ENCODE measurements at places on chromosomes 4 and X. TPM values are rescaled to one million over a fixed set of nuclear protein-coding genes. Genes with fewer than 3 reads are reported as not detected.

SHROOM3 gene
- total RNA-seq = 430 TPM

ATG4A gene
- 3.2 TPM for total RNA-seq

SOD3 gene
- 94.3 TPM for total RNA-seq

CENPVL2 gene
- not detected for total RNA-seq

TMPRSS11B gene
- not detected for total RNA-seq

DNA sequence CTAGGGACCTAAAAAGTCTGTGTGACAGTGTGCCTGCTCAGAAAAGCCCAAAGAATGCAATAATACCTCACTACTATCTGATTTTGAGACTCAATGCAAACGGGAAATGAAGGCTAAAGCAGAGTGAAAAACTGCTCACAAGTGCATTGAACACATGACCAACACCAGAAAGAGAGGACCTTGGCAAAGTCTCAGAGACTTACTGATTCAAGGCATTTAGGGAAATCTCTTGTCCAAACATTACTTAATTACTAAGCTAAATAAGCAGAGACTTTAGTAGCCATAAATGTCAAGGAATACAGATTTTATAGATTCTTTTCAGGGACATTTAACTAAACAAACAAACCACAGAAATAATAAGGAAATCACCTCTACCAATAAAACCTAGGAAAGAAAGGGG lies 916.0 kb downstream of the FSTL5 start:
- no peaks in the 10 kb centered on the region for H3K4me1 ChIP-seq
- H3K27ac ChIP-seq = no peak overlapping the region
- no peak for DNase-seq
- no peaks in the 10 kb centered on the region for H3K36me3 ChIP-seq

DNA sequence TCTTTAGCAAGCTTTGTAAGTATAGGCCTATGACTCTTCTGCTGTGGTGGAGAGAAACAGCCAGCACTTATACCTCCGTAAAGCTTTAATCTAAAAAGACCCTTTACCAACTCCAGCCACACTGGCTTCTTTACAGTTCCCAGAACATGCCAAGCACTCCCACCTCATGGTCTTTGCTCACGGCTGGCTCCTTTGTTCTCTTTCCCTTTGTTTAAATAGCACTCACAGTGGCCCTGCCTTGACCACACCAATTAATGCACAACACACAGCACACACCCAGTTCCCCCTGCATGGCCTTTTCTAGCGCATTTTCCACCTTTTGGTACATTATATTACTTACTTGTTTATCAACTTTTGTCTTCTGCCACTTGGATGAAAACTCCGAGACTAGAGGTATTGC lies 18.9 kb downstream of the PPID start:
- no peaks in the 10 kb centered on the region for H3K4me1 ChIP-seq
- no peaks in the 10 kb centered on the region for H3K27me3 ChIP-seq
- no peaks in the 10 kb centered on the region for H3K36me3 ChIP-seq
- H3K4me3 ChIP-seq = no peak overlapping the region
- no peak overlapping the region for H3K27ac ChIP-seq

- no peaks in the 10 kb centered on the region for H3K36me3 ChIP-seq
- no peak overlapping the region for H3K4me3 ChIP-seq
- no peaks in the 10 kb centered on the region for H3K4me1 ChIP-seq
- H3K27ac ChIP-seq = no peak overlapping the region
- no peak for DNase-seq
These were observed 24.3 kb upstream of the TEX13C start for GRCh38 chrX:125295337-125295736.

GRCh38 chrX:20664131-20664530 lies 397.4 kb upstream of the RPS6KA3 start:
- no peaks in the 10 kb centered on the region for H3K4me1 ChIP-seq
- DNase-seq = no peak
- H3K27ac ChIP-seq = no peak overlapping the region
- no peaks in the 10 kb centered on the region for H3K27me3 ChIP-seq
- no peaks in the 10 kb centered on the region for H3K36me3 ChIP-seq
- no peak overlapping the region for H3K4me3 ChIP-seq

DNA sequence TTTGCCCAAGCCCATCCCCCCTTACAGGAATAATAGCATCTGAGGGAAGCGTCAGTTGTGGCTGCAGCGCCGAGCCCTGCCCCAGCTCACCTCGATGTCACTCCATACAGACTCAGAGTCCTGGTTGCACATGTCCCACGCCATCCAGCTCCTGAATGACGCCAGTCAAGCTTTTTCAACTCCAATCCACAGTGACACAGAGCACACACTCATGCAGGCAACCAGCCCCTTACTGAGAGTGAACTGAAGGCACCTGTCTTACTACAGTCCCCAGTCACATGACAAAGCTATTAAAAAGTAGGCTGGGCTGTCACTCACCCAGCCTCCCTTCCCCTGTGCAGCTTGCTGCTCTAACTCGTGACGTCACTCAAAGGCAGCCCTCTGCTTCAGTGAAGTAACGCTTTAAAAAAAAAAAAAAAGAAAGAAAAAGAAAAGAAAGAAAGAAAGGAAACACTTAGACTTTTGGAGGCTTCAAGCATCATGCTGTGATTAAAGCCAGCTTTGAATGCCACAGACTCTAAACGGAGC lies at the start of gene PPARGC1A:
PPARGC1A (minus strand) TSS at position 234 of the 528 bp plus-strand sequence; CDS start at position 144, 90 bp downstream.
- H3K27ac ChIP-seq = peak within 1 kb of the TSS; percentile 87
- H3K36me3 ChIP-seq = no peaks in the 10 kb centered on the region
- no peaks in the 10 kb centered on the region for H3K27me3 ChIP-seq
- peaks cover 21% of the 10 kb centered on the region for H3K4me1 ChIP-seq

DNA sequence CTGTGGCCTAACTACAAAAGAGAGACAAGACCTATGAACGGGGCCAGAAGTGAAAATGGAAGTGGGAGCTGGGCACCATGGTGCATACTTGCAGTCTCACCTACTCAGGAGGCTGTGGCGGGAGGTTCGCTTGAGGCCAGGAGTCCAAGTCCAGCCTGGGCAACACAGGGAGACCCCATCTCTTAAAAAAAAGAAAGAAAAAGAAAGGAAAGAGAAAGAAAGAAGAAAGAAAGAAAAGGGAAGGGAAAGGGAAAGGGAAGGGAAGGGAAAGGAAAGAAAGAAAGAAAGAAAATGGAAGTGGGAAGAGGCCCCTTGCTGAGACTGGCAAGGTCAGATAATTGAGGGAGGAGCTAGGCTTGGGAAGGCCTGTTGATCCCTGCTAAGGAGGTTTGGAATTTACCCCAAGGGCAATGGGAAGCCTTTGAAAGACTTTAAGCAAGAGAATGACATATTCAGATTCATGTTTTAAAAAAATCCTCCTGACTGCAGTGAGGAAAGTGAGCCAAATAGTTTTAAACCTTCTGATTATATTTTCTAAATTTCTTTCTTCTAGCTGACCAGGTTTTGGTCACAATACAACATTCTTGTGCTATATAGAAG lies 17.7 kb upstream of the HERC5 start:
- no peaks in the 10 kb centered on the region for H3K4me1 ChIP-seq
- H3K36me3 ChIP-seq = no peaks in the 10 kb centered on the region
- H3K27me3 ChIP-seq = no peaks in the 10 kb centered on the region
- H3K27ac ChIP-seq = no peak overlapping the region
- H3K4me3 ChIP-seq = no peak overlapping the region

DNA sequence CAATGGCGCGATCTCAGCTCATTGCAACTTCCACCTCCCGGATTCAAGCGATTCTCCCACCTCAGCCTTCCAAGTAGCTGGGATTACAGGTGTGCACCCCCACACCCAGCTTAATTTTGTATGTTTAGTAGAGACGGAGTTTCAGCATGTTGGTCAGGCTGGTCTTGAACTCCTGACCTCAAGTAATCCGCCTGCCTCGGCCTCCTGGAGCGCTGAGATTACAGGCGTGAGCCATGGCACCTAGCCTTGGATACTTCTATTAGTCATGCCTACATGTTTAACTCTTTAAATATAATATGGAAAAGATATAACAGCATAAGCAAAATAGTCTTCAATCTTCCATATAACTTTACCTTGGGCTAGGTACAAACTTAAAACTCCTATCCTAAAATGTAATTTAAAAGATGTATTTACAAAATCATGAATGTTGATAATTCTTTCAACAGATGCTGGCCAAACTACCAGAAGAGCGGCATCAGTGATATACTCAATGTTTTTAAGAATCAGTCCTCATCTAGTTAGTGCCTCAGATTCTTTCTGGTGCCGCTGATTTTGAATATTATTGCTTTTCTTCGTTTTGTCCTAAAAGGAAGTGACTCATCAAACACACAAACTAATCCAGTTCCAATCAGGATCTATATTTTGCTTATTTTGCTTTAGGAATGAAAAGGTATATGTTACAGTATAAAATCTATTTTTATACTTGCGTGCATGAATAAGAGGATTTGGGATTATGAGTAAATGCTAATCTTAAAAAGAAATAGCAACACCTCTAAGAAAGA lies 23.7 kb downstream of the FAM241A start:
- no peak overlapping the region for H3K27ac ChIP-seq
- no peaks in the 10 kb centered on the region for H3K36me3 ChIP-seq
- no peaks in the 10 kb centered on the region for H3K27me3 ChIP-seq
- no peak for DNase-seq

GRCh38 chr4:1813915-1814314 lies 20.8 kb downstream of the FGFR3 start:
- no peak overlapping the region for H3K4me3 ChIP-seq
- H3K36me3 ChIP-seq = peaks cover 39% of the 10 kb centered on the region
- no peaks in the 10 kb centered on the region for H3K4me1 ChIP-seq
- no peaks in the 10 kb centered on the region for H3K27me3 ChIP-seq

GRCh38 chrX:53456254-53456653 lies 22.1 kb upstream of the HSD17B10 start:
- H3K27me3 ChIP-seq = no peaks in the 10 kb centered on the region
- H3K4me1 ChIP-seq = no peaks in the 10 kb centered on the region
- no peak for DNase-seq
- H3K36me3 ChIP-seq = no peaks in the 10 kb centered on the region
- no peak overlapping the region for H3K27ac ChIP-seq

DNA sequence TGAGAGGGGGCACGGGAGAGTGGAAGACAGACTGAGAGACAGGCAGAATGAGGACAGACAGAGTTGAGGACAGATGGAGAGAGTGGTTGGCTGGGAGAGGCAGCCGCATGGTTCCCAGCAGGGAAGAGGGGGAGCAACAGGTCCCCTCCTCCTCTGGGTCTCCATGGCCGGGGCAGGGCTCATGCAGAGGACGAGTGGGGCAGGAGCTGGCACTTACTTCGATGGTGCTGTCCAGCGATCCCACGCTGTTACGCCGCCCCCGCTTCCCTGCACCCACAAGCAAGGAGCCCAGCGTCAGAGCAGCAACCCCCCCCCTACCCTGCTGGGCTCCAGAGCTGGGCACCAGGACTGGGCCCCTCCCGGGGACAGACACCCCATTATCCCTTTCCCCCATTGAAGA lies 10.6 kb upstream of the KDM5C start:
- H3K4me3 ChIP-seq = no peak overlapping the region
- H3K27me3 ChIP-seq = no peaks in the 10 kb centered on the region
- H3K27ac ChIP-seq = no peak overlapping the region

DNA sequence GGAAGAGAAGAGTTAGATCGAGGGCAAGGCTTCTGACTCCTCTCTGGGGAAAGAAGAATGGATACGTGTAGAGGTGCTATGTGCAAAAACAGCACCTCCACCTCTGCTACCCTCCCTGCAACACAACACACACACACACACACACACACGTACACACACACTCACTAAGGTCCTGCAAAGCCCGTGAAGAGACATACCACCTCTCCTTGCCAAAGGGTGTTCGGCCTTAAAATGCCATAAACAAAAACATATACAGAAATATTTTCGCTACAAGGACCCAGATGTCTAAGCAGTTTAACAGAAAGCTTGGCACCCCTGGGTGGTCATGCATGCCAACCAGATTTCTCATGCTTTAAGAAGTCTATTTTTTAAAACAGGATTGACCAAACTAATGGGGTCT lies 1.5 kb downstream of the TIFA start:
- H3K4me3 ChIP-seq = peak overlapping the region; percentile 57
- peaks cover 10% of the 10 kb centered on the region for H3K4me1 ChIP-seq
- no peaks in the 10 kb centered on the region for H3K36me3 ChIP-seq
- no peak for DNase-seq

DNA sequence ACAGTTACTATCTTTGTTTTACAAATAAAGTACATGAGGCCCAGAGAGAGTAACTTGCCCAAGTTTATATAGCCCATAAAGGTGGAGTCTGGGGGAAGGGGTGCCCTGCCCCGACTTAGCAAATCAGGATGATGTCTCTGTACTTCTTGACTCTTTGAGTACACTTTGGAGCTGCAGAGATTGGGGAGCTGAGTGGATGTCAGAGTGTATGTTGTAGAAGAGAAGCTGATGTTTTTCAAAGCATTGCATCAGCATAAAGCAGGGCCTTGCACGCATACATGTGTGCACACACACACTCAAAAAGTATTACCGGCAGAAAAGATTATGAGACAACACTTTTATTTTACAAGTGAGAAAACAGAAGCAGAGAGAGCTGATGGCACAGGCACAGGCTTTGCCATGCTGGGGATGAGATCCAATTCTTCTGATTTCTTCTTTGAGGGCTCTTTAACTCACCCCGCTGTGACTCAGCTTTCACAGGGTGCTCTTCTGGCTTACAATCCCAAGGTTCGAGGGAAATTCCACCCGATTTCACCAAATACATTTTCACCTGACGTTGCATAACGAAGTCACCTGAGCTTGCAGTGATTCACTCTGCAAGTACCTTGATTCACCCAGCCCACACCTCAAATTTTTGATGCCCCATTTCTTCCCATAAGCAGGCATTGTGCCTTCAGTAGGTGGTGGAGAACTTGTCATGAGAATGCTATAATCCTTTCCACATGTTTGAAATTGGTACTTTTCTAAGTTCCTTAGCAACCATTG lies 292.8 kb upstream of the BOD1L1 start:
- H3K36me3 ChIP-seq = no peaks in the 10 kb centered on the region
- no peaks in the 10 kb centered on the region for H3K27me3 ChIP-seq
- H3K27ac ChIP-seq = peak overlapping the region; percentile 42
- H3K4me3 ChIP-seq = no peak overlapping the region
- no peak for DNase-seq

DNA sequence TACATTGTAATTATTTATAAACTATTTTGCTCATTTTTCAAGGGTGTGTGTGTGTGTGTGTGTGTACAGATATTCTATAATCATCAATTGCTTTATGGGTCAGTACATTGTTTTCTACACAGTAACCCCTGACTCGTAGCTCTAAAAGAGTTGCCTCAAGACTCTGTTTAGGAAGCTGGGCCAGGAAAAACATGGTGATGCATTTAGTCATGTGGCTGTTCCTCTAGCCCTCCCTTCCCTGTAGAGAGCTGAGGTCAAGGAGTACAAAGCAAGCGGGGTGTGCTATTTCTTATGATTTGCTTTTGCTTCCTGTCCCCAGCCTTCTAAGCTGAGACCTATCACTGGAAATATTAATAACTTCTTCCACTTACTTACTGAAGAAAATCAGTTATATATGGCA lies 34.8 kb upstream of the SPANXD start:
- H3K27ac ChIP-seq = no peak overlapping the region
- no peak for DNase-seq
- no peaks in the 10 kb centered on the region for H3K4me1 ChIP-seq
- H3K27me3 ChIP-seq = no peaks in the 10 kb centered on the region
- H3K4me3 ChIP-seq = no peak overlapping the region
- H3K36me3 ChIP-seq = no peaks in the 10 kb centered on the region

- H3K27ac ChIP-seq = no peak overlapping the region
- no peaks in the 10 kb centered on the region for H3K36me3 ChIP-seq
- no peaks in the 10 kb centered on the region for H3K27me3 ChIP-seq
- H3K4me3 ChIP-seq = no peak overlapping the region
- no peaks in the 10 kb centered on the region for H3K4me1 ChIP-seq
- no peak for DNase-seq
These were observed 272.5 kb downstream of the SHOX start for GRCh38 chrX:903116-903515.

Data from transverse colon (tissue), 4 donors.